ENCODE measurements at places on chromosomes 16 and 17. TPM values are rescaled to one million over a fixed set of nuclear protein-coding genes. Genes with fewer than 3 reads are reported as not detected.
A peak's percentile ranks its signal among the peaks of the same experiment; 100 is the strongest.

The CTRB1 gene
- total RNA-seq = not detected

- DNase-seq = no peak
Measured at GRCh38 chr17:55265311-55266021, 706 bp downstream of the HLF start.

GRCh38 chr16:67415872-67416793 is at the start of gene ZDHHC1:
Gene ZDHHC1 (minus strand): TSS chr16:67416477. CDS start chr16:67407775, 8,702 bp downstream.
- no peak for DNase-seq

DNA sequence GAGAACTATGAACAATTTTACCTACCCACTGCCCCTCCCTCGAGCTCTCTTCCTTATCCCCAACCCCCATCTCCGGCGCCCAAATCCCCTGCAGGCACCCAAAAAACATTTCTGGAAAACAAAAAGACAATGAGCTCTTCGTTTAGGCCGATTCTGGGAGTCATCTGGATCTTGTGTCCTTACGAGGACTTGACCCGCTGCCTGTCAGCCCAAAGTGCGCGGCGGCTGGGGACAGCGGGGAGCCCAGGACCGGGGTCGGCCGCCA is 524 bp downstream of the STRADA start:
- DNase-seq = no peak

The SPATA22 gene
- total RNA-seq = not detected

DNA sequence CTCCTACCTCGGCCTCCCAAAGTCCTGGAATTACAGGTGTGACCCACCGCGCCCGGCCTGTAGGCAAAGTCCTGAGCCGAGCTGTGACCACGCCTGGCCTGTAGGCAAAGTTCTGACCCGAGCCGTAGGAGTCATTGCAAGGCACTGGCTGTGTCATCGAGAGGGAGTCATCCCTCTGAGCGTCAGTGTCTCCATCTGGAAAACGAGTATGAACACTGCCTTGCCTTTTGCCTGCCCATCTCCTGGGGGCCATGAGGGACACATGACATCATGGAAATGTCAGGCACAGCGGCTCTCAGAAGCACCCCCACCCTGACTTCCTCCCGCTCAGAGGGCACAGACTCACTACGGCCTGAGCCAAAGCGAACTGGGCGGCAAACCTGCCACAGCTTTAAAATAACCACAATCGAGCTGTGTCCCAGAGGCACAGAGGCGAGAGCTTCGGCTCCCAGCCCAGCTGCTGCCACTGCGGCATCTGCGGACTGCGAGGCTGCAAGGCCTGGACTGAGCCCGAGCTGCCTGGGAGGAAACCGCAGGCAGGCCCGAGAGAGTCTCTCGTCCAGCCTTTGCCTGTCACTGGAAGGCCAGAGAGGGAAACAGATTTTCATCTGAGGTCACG is 50.8 kb downstream of the RPH3AL start:
- no peak for DNase-seq

DNA sequence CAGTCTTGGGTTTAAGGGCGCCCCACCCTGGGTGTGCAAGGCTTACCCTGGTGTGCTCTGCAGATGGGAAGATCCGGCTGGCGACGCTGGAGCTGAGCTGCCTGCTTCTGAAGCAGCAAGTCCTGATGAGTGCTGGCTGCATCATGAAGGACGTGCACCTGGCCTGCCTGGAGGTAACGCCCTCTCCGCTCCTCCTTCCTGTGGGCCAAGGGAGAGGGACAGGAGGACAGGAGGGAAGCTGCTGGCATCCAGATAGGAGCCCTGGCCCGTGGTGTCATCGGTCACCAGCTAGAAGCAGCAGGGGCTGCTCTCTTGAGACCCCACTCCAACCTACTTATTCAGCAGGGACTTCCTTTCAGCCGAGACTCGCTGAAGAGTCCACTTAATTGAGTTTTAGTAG is 97.8 kb downstream of the CLEC16A start:
- DNase-seq = no peak

GRCh38 chr16:17058471-17058870 is 412.3 kb downstream of the XYLT1 start:
- no peak for DNase-seq

DNA sequence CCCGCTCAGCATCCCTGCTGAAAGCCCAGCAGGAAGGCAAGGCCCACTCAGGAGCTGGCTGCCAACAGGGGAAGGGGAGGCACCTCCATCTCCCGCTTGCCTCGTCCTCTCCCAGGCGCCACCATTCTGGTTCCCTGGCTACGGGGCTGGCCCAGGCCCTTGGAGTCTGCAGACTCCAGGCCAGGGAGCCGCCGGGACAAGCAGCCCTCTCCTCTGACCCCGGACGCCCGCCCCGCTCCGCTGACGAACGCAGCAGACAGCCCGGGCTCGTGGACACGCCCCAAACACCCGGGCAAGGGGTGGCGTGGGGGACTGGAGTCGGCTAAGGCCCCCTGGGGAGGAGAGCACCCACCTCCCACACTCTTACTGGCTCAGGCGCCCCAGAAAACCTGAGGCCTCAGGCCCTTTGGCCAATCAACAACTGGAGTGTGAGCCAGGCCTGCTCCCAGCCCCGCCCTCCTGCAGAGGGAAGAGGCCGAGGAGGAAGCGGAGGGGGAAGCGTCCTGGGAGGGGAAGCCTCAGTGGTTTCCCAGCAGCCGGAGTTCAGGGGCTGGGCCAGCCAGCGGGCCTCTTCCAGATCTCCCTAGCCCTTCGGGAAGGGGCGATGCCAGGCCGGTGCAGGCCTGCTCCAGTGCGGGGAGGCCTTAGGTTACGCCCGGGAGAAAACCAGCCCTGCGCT is 4.2 kb downstream of the MNT start:
- DNase-seq = peak; percentile 95
